ENCODE measurements at places on chromosomes 2 and 18.

DNA sequence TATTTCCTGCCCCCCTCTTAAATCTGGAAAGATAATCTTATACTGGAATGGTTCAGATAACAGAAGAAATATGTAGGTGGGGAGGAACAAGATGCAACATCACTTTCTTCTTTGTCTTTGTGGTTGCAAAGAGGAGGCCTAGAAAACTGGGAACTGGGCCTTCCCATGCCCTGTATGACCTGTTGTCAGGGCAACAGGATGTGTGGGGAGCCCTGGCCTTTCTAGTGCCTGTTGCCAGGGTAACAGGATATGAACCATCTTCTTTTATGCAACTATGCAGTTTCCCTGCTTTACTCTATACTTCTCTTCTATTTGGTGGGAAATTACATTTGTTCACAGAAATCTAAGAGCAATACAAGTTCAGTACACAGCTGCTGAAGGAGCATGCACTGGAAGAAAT is 79.8 kb upstream of the PDE1A start:
- DNase-seq: no peak

- DNase-seq: no peak
Measured at GRCh38 chr2:100200985-100201384, 58.6 kb upstream of the AFF3 start.

- DNase-seq: no peak
Measured at GRCh38 chr2:101827246-101827645, 129.7 kb downstream of the MAP4K4 start.

- no peak for DNase-seq
Measured at GRCh38 chr2:62217970-62218369, 22.1 kb downstream of the B3GNT2 start.

- peak; percentile 35 for DNase-seq
Measured at GRCh38 chr2:96772903-96773671, 12.4 kb downstream of the CNNM4 start.

DNA sequence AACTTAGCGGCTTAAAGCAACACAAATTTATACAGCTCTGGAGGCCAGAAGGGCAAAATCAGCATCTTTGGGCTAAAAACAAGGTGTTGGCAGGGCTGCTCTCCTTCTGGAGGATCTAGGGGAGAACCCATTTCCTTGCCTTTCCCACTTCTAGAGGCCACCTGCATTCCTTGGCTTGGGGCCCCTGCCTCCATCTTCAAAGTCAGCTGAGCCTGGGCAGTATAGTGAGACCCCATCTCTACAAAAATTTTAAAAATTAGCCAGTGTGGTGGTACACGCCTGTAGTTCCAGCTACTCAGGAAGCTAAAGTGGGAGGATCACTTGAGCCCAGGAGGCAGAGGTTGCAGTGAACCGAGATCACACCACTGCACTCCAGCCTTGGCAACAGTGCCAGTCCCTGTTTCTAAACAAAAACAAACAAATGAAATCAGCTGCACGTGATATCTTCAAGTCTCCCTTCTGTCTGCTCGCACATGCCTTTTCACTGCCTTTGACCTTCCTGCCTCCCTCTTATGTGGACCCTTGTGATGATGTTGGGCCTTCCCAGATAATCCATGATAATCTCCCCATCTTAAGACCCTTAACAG is 200.6 kb downstream of the ZFP36L2 start:
- no peak for DNase-seq

DNA sequence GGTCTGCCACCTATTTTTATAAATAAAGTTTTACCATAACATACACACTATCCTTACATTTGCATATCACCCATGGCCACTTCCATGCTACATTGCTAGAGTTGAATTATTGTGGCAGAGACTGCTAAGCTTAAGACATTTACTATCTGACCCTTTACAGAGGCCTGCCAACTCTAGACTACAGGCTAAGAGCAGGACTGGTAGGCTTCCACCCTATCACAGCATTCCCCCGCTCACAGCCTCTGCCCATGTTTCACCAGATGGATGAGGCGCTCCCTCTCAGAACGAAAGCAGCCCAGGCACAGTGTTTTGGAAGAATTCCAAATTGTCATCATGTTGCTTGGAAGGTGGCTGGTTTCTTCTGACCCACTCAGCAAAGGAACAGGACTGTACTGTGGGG is 91.7 kb upstream of the SLC35G4 start:
- no peak for DNase-seq

DNA sequence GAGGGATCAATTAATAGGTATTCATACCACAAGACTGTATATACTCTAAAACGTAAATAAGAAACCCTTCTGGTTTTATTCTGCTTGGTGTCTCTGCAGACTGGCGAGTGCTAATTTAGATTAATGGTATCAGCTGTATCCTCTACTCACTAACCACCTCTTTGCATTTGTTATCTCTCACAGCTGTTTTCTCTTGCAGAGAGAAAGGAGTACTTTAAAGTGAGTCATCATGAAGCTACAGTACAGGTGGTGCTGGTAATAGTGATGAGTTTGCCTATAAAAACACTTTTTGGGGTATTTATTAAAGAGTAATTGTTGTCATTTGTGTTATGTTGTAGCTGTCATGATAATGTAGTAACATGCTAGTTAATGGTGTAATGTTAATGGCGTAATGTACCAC is 147.7 kb downstream of the NETO1 start:
- DNase-seq: no peak

DNA sequence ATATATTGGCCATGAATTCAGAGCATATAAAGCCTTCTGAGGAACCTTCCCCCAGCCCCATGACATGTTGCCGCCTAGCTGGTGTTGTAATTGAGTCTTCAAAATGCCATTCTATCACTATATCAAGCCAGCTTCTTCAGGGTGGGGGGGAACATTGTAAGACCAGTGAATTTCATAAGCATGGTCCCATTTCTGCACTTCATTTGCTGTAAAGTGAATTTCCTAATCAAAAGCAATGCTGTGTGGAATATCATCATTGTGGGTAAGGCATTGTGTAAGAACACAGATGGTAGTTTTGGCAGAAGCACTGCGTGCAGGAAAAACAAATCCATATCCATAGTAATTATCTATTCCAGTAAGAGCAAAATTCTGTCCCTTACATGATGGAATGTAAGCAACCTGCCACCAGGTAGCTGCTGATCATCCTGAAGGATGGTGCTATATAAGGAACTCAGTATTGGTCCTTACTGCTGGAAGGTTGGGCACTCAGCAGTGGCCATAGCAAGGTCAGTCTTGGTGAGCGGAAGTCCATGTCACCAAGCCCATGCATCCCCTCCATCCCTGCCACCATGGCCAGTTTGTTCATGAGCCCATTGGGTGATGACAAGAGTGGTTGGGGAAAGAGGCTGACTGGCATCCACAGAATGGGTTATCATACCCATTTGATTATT is 159.4 kb downstream of the COPS8 start:
- DNase-seq: no peak

DNA sequence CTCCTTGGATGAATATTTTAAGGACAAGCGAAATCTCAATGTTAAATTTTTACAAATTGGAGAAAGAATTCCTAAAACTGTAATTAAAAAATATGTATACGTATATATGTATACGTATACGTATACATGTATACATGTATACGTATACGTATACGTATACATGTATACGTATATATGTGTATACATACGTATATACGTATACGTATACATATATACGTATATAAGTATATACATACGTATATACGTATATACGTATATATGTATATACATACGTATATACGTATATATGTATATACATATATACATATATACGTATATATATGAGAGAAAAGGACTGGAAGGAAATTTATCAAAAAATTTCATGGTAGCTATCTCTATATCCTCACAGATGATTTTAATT is 110.2 kb upstream of the ACKR3 start:
- no peak for DNase-seq

- no peak for DNase-seq
Measured at GRCh38 chr2:149224543-149224942, 105.8 kb upstream of the LYPD6 start.

GRCh38 chr2:224264259-224264658 is 137.6 kb downstream of the FAM124B start:
- DNase-seq: no peak

GRCh38 chr2:236512902-236513435 is 56.7 kb upstream of the ACKR3 start:
- DNase-seq: no peak

- no peak for DNase-seq
Measured at GRCh38 chr18:13474907-13475545, 251.3 kb downstream of the FAM210A start.

DNA sequence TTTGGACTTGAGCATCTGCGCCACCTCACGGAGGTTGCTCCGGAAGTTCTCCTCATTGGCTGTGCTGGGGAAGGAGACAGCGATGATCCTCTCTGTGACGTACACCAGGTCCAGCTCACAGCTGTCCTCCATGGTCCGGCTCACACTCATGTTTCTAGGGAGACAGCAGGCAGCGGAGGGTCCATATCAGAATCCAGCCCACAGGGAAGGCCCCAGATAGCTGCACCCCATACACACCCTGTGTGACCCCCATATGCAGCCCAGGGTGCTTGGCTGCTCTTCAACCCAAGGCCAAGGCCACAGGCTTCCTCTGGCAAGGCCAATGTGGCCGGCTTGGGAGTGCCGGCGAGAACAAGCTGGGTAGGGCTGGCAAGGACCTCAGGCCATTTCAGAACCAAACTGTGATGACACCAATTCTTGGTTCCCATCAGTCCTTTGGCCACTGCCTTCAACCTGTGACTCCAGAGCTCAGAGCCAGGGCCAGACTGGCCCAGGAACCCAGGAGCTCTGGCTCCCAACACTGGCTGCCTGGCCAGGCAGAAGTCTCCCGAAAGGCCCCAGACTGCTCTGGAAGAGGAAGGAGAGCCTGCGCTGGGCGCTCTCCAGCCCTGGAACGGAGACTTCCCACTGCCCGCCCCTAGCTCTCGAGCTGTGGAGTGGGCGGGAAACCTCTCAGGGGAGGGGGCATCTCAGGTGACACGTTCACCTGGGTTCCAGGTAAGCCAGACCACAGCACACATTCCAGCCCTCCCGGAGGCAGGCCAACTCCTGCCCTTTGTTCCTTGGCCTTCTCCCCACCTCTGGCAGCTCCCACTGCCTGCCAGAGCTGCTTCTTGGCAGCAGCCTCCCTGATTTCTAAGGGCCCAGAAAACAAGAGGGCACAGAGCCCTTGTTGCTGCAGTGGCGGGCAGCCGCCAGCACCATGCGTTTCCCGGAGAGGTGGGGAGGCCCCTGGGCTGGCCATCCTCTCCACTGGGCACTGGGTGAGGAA is 104.7 kb downstream of the TNS1 start:
- no peak for DNase-seq

DNA sequence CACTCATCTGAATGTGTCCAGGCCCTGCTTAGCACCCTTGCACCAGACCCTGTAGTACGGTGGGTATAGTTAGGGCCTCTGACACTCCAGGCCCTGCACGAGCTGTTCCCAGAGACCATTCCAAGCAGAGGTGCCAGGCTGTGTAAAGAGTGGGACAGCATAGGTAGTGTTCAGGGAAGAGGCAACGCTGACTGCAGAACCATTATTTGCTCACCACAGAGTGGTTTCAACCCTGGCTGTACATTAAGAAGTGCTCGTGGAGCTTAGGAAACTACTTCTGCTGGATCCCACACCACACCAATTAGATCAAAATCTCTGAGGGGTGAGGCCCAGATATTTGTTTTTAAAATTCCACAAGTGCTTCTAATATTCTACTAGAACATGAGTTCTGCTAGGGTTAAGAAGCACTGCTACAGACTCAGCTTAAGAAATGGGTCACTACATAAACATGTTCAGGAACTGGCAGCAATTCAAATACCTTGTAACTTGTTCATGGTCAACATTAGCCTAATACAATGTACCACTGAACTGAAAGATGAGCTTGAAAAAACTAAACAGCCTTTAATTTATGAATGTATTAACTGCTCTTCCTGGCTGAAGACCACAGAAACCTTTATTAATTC is 183.0 kb downstream of the MYO5B start:
- DNase-seq: no peak

GRCh38 chr2:110904779-110905148 is 172.4 kb downstream of the ACOXL start:
- no peak for DNase-seq

DNA sequence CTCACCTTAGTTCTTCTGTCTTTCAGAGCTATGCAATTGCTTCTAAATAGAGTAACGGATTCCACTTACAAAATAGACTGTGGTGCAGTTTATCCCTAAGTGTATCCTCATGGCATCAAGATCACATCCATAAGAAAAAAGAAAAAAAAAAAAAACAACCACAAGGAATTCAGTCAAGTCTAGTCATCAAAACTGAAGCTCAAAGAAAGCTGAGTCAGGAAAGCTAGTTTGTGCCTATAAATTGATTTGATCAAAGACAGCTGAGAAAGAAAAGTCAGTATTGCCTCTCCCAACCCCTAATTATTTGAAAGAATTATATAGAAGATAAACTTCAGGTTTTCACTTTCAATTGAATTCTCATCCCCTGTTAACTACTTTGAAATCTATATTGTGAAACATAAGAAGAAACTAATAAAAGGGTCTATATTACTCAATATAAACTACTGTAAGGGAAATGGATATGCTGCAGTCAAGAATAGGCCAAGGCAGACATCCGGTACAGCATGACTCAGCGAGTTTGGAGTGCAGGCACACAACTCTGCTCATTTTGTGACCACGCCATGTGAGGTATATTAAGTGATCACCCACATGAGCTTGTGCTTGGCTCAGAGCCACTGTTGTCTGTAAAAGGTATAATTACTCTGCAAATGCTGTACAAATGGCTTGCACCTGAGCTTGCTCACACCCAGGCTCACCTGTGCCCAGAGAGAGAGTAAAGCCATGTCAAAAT is 568.1 kb upstream of the CRIM1 start:
- DNase-seq: no peak

Data from hematopoietic multipotent progenitor cell treated with erythropoietin and hydrocortisone succinate and interleukin-3 and kit ligand, for 15 days (in vitro differentiated cells).